ENCODE measurements at places on chromosomes 3 and 15.

DNA sequence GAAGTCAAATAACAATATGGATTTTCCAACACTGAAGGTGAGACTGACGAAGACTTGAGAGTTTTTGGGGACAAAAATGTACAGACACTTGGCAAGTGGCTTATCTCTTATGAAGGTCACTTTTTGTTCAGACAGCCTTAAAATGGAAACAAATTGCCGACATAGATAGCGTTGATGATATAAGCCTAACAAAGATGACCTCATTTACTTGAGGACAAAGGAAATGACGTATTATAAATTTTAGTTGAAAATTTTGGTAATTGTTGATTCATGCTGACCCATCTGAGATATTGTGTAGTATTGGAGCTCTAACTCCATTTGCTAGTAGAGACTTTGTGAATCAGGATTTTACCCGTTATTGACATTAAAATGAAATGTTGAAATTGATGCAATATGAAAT is 168.3 kb downstream of the SPATA16 start:
- DNase-seq, result no peak

DNA sequence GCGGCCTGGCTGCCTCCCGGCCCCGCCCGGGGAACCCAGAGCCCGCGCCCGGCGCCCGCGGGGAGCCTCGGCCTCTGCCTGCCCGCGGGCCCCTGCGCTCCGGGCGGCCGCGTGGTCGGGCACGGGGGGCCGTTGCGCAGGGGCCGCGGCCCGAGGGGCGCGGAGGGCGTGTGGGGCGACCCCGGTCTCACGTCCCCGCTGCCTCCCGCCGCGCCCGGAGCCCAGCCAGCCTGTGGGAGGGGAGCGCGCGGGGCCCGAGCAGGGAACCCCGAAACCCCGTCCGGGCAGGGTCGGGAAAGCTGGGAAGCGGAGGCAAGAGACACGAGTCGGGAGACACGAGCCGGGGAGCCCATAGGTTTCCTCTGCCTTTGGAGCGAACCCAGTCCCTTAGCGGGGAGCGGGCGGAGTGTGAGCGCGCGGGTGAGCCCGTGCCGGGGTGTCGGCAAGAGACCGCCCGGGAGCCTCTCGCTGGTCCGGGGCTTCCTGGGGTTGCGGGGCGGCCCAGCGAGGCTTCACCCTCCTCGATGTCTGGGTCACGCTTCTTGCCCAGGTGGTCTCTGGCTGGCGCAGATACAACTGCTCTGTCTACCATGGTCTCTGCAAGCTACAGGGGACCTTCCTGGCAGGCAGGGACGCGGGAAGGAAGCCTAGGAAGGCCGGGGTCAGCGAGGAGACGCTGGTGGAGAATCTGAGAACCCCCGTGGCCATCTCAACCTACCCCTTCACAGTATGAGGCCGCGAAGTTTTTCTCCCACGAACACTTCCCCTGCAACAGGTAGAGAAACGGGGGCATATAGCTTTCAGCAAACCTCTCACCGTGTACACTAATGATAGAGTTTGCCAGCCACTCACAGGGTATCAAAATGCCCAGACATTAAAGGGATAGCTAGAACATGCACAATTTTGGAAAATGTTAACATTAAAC is 586 bp downstream of the LRRK1 start:
- DNase-seq, result peak; percentile 19

GRCh38 chr3:65230261-65231139 is 542.7 kb upstream of the ADAMTS9 start:
- no peak for DNase-seq

GRCh38 chr3:157113832-157114505 is 46.0 kb downstream of the CCNL1 start:
- DNase-seq, result no peak

DNA sequence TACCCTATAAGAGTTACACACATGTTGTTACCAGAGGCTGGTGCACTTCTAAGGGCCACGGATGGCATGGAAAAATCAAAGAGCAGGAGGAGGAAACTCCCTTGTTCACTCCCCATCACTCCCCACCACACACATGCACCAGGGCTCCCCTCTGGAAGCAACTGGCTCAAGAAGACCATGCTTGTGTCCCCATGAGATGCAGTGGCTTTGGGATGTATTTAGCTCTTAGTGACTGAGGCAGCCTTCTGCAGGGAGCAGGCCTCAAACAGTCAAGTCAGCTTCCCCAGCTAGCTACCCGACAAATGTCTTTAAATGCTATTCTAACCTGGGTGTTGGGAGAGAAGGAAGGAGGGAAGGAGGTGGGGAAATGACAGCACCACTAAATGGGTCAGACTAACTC is 32.9 kb upstream of the RAD18 start:
- no peak for DNase-seq
